ENCODE measurements at places on chromosomes 3 and 15.

DNA sequence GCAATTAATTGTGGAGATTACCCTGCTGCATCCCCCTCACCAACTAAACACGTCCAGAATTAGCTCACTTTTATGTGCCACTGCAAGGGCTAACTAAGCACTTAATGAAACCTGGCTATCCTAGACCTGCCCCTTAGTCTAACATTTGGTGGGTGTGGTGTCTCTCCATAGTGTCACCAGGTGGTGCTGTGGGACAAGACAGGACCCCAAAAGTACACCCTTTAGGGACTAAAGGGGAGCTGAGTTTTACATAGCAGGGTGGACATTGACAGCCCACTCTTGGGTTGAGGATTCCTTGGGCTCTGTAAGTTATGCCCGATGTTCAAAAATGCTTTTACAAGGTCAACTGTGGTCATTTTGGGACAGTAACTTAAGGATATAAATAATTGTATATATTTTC is 5.7 kb downstream of the DUT start:
- DNase-seq, result no peak

GRCh38 chr3:146969356-146969755 is 364.2 kb upstream of the PLSCR5 start:
- DNase-seq, result no peak

GRCh38 chr3:171898192-171898591 is 55.0 kb downstream of the TMEM212 start:
- DNase-seq, result no peak

- DNase-seq, result no peak
Observed at GRCh38 chr3:166013073-166013679, 176.0 kb upstream of the BCHE start.

DNA sequence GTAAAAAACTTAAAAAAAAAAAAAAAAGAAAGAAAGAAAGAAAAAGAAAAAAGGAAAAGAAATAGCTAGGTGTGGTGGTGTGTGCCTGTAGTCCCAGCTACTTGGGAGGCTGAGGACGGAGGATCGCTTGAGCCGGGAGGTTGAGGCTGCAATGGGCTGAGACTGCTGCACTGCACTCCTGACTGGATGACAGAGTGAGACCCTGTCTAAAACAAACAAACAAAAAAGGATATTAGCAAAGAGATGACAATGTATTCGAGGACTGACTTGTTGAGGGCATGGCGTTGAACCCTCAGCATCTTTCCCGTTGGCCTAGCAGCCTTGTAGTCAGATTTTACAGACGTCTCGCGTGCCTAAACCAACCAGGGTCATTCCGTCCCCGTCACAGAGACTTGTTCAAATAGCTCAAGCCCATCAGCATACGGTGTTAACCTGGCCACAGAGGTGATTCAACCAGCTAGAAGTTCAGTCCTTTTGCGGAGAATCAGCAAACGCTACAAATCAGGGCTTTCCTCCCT is 528 bp upstream of the NIT2 start:
- no peak for DNase-seq

GRCh38 chr3:106862067-106862466 is 515.2 kb upstream of the CCDC54 start:
- no peak for DNase-seq

- no peak for DNase-seq
Observed at GRCh38 chr15:89148126-89148525, 59.9 kb downstream of the ABHD2 start.

DNA sequence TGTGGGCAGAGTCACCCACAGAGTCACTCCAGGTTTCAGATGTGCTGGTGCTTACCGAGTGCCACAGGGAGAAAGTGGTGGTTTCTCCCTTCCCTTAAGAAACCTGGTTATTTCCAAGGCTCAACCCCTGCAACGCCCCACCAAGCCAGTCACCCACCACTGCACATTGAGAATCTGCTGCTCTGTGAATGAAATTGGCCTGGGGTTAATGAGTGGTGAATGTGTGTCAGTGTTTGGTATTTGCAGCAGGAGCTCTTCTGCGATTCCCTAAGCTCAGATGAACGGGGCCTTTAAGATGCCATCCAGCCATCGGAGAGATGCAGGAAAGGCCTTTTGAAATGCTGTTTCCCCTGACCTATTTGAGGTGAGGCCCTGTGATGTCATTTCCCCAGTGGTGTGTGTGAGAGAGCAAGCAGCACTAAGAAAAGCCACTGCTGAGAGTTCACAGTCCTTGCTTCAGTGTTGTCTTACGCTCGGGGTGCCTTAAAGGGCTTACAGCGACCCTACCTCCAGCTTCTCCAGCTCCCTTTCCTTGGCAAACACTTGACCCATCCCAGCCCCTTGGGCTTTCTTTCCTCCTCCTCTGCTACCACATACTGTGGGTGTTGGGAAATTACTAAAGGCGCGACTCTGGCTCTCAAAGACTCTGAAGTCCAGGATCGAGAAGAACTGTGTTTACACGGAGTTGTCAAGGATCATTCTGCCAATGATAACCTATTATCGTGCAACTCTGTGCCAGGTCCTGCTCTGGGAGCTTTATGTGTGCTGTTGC is 68.9 kb downstream of the SMAD3 start:
- peak; percentile 92 for DNase-seq

DNA sequence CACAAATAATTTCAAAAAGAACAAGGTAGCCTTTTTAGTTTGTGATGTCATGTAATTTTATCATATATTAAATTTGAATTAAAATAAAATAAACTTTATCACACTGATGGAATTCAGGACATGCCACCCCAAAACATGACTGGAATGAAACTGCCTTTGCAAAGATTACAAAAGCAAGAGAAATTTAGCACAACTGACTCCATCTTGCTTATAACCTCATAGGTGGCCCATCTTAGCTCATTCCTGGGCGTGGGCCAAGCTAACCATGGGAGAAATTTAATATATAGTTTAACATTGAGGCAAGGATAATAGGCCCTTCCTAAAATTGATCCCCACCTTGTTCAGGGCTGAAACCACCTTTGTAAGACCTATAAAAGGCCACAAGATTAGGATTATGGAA is 235.6 kb downstream of the ZNF385D start:
- DNase-seq, result no peak

DNA sequence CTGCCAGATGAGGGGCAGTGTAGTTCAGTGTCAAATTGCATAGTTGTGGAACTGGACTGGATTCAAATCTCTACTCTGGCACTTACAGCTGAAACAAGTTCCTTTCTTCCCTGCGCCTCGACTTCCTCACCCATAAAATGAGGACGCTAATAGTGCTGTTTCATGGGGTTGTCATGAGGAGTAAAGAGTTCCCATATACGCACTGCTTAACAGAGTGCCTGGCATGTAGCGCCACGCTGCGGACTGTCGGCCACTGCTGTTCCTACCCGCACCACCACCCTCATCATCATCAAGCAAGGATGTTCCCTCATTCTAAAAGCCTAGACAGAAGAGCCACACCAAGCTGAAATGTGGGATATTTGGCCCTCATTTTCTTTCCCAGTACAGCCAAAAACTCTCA is 91.9 kb downstream of the CHDH start:
- DNase-seq, result no peak

DNA sequence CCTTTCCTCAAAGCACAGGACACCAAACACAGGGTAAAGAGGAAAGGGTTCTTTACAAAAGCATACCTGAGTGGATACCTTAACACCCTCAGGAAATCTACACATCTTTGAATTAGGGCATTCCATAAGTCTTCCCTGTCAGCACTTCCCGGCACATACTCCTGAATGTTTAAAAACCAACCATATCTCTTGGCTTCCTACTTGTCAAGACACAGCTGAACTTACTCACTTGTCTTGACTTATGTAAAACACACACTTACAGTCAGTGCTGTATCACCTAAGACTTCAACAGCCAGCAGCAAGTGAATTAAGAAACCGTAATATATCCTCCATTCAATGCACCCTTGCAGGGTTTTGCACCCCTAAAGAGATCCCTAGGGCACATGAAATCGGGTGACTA is 17.5 kb downstream of the IL1RAP start:
- DNase-seq, result no peak

- DNase-seq, result no peak
Observed at GRCh38 chr3:185797108-185797881, 27.5 kb downstream of the IGF2BP2 start.

DNA sequence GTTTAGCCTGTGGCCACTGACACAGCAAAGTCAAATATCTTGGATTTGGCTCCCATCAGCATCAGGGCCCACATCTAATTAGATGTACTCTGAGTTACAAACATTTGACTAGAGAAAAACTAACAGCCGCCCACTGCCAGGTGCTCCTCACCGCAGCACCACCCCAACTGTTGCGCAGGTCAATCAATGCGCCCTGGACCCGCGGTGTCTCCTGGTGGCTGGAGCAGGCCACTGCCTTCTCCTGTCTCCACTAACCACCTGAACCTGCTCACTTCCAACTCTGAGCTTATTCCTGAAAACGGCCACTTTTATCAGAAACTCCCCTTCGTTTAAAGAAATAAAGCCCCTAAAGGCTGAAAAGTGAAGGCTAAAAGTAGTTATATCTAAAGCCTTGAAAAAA is 4.3 kb downstream of the RIOX2 start:
- DNase-seq, result no peak

DNA sequence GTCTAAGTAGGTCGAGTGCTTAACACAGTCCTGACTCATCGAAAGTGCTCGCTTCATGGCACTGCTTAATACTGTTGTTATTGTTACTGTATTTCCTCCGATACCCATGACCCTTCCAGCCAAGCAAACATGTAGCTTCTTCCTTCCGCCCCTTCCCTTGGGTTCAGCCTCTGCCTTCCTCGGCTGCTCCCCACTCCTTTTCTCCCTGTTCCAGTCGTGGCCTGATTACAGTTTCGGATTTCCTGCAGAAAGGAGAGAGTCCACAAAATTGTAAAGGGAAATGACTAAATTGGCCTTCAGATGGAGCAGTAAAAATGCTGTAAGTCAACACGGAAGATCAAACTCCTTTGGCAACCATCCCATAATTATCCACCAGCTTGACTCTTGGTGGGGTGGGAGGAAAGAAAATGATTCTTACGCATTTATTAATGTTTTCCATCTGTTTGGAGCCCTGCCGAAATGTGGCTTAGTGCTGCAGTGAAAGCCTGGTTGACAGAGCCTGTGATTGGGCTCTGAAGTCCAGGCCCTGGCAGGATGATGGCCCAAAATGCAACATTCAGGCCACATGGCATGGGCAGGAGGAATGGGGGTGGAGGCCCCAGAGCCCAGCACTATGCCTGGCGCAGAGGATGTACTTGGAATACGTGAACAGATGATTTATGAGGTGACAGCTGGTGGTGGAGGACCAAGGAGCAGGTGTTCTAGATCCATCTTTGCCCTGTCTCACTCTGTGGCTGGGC is 37.6 kb downstream of the FAM3D start:
- no peak for DNase-seq

GRCh38 chr3:25665315-25666280 is 891 bp upstream of the TOP2B start:
- peak; percentile 32 for DNase-seq

DNA sequence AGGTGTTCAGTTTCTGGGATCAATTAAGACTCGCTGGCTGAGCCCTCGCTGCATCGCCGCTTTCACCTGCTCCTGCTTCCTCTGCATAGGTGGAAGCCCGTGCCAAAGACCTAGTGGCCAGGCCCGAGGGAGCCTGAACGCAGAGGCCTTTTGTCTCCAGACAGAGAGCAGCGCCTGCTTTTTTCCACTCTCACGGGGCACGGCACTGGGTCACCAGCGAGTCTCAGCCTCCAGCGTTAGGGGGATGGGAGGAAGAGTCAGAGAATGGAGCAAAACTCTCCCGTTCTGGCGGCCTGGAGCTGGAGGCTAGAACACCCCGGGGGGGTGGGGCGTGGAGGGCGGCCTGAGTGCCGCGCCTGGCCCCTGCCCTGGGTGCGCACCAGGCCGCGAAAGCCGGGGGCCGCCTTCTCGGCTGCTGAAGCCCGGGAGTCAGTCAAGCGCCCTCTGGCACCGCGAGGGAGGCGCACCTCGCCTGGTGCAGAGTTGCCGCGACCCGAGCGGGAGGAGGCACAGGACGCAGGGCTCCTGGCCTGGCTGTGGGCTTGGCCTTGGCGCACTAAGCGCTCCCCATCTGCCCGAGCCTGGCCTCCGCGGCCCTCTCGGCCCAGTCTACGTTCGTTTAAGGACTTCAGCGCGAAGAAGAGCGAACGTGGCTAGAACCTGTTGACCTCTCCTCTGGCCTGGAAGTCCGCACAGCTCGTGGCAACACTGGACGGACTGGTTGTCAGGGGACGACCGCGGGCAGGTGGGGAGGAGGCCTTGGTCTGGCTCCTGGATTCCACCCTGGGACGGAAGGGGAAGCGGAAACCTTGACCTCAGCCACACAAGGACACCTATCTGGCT is 21.5 kb downstream of the NR2F2 start:
- no peak for DNase-seq

- DNase-seq, result no peak
Observed at GRCh38 chr15:60740787-60741354, 261.9 kb upstream of the ICE2 start.

DNA sequence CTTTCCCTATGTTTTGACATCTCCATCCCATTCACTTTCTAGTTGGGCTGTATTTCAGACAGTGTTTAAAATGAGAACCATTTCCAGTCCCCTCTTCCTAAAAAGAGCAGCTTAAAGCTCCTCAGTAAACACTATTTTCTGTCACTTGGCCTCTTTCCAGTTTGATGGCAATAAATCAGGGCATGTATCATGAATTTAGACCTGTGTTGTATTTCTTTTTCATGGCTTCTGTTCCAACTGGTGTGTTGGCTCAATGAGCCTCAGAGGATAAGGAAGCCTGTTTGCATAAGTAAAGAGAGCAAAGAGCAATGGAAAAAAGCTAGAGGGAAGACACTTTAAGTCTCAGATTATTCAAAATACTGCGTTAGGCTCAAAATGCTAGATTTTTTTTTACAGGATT is 7.2 kb downstream of the CCDC80 start:
- DNase-seq, result no peak

GRCh38 chr3:47974974-47975470 is 41.2 kb downstream of the MAP4 start:
- DNase-seq, result no peak

DNA sequence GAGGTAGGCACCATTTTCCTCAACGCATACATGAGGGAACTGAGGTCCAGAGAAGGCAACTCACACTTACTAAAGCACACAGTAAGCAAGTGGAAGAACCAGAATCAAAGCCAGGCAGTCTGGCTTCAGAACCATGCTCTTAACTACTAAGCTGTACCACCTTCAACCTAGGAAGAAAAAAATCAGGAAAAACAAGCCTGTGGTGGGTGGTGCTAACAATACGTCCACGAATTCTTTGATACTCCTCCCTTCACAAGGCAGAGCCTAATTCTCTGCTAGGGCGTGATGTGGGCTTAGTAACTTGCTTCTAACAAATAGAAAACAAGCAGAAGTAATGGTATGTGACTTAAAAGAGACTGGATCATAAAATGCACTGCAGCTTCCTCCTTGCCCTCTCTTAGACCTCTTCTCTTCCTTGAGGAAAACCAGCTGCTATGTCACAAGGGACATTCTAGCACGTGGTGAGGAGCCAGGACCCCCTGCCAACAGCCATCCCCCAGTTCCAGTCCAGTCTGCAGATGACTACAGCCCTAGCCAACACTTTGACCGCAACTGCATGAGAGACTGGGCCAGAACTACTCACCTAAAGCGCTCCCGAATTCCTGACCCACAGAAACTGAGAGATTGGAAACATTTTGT is 36.9 kb downstream of the HACD2 start:
- DNase-seq, result no peak

All from T-helper 2 cell (primary cell).